ENCODE measurements at places on chromosomes 11 and 22.
A peak's percentile ranks its signal among the peaks of the same experiment; 100 is the strongest.

- no peak for DNase-seq
These were observed 11.0 kb downstream of the NRXN2 start for GRCh38 chr11:64711956-64712362.

- peak; percentile 77 for DNase-seq
These were observed 89.0 kb downstream of the RELT start for GRCh38 chr11:73465023-73465675.

GRCh38 chr11:34168642-34169420, 63.4 kb downstream of the NAT10 start:
- peak; percentile 30 for DNase-seq

DNA sequence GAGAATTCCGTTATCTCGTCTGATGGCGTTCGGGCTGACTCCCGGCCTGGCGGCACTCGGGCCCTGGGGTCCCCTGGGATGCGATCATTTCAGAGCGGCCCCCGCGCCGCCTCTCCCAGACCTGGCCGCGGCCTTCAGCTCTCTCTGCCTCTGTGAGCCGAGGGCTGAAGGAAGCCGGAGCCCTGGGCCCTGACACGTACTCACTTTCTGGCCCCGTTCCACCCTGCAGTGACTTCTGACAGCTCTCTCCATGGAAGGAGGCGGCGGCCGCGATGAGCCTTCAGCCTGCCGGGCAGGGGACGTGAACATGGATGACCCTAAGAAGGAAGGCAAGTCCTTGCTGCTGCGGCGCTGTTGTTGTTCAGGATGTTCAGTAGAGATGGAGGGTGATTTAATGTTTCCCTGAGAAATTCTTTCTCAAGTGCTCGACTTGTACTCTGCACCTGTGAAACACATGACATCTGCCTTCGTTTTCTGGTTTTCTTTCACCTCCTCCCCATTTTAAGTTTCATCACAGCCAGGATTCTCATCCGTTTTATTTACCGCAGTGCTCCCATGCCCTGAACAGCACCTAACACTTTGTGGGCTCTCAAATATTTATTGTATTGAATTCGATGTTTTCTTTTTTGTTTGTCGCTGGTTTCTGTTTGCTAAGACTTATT, 612 bp downstream of the GTSE1 start:
- DNase-seq: peak; percentile 34

Data from AG10803 (cell line).